ENCODE measurements at places on chromosomes 6 and 20.

- no peak for DNase-seq
Measured at GRCh38 chr20:1811621-1812498, 83.3 kb upstream of the SIRPA start.

GRCh38 chr20:63966944-63967322 lies 2.8 kb downstream of the ZNF512B start:
- DNase-seq, result no peak

GRCh38 chr6:109447878-109448555 lies 7.5 kb downstream of the SMPD2 start:
- DNase-seq, result no peak

- no peak for DNase-seq
Measured at GRCh38 chr6:14361956-14362587, 244.5 kb downstream of the CD83 start.

DNA sequence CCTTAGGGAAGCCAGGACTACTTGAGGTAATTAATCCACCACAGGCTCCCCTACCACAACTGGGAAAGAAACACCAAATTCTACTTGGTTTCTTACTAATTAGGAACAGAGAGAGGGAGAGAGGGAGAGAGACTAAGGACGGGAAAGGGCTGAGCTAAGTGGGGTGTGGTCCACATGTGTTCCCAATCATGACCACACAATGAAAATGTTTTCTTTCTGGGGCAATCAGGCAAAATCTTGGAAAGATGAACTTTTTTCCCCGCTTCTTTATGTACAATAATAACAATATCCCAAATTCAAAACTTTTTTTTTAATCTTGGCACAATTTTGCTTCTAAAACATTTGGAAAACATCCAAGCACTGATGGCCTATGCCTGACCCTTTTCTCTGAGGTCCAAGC lies 734.4 kb downstream of the MAFB start:
- DNase-seq, result no peak
